ENCODE measurements at places on chromosomes 5 and 9.

- DNase-seq, result no peak
Observed at GRCh38 chr5:92715946-92716520, 865.0 kb downstream of the NR2F1-AS1 start.

DNA sequence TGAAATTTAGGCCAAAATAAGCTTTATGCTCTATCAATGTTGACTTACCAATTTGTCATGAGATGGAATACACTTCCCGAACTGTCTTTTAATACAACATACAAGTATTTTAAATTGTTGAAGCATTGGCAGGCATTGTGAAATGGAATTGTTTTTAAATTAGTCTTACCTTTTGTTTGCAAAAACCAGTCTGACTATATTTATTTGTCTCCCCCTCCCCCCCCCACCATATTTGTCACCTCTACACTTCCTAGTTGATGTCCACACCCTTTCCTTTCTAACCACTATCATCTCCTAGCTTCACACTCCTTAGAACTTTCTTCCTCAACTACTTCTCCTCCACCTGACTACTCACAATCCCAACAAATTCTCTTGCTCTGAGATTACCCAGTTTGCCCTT, 40.9 kb downstream of the FAF2 start:
- no peak for DNase-seq

- no peak for DNase-seq
Observed at GRCh38 chr5:124645396-124645795, 101.0 kb downstream of the ZNF608 start.

DNA sequence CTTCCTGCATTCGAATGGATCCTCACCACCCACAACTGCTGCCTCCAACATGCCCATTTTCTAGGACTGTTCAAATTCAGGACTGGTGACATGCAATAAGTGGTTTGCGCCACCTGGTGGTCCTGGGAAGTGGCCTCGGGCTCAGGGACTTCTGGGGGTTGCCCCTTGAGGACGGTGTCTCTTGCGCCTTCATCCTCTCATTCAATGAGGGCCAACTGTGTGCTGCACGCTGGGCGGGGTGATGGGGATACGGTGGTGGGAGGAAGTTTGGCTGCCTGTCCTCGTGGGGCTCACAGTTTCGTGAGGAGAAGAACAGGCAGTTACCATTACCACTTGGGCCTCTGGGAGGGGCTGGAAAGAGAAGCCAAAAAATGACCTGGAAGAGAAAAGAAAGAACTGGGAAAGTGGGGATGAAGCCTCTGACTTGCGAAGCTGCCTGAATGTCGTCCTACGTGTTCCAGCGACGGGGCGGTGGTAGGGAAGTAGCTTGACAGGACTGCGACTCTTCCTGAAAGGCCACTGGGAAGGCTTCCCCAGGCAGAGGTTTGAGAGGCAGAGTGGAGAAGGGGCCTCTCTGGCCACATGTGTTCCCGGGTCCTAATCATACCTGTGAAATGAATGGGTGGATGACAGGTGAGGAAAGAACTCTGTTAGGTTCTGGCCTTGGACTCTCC, 49.0 kb downstream of the PSD2 start:
- DNase-seq, result peak; percentile 88

DNA sequence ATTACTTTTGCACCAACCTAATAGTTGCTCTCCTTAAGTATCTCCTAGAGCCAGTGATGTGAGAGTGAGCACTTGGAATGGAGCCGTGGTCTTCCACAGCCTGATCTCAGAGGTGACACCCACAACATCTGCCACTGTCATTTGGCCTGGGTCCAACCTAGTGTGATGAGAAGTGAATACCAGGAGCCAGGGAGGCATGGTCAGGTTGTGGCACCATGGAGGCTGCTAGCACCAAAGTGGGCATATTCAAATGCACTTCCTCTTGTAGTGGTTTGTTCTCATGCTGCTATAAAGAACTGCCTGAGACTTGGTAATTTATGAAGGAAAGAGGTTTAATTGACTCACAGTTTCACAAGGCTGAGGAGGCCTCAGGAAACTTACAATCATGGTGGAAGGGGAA, 22.6 kb upstream of the CEP72 start:
- no peak for DNase-seq

Measured in activated CD4-positive, alpha-beta T cell treated with anti-CD3 and anti-CD28 coated beads for 36 hours (primary cell).